Uterus (tissue), 4 donors: ENCODE measurements at places on chromosomes 5 and 9.

DNA sequence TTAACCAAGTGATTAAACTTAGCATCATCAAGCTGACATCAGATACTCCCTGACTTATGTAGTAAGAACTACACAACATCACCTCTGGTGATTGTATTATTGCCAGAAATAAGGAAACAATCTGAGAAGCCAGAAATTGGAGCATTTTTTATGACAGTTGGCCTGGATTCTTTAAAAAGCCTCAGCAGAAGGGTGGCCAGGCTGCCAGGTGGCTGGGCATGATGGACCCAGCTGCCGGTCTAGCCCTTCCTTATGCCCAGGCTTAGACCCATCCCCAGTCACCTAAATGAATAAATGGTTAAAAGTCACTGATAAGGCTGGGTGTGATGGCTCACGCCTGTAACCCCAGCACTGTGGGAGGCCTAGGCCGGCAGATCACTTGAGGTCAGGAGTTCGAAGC lies 12.8 kb downstream of the OR1K1 start:
- H3K36me3 ChIP-seq = no peaks in the 10 kb centered on the region
- H3K27me3 ChIP-seq = no peaks in the 10 kb centered on the region
- H3K27ac ChIP-seq = no peak overlapping the region
- DNase-seq = no peak
- H3K4me1 ChIP-seq = no peaks in the 10 kb centered on the region

GRCh38 chr9:1580215-1580614 lies 434.9 kb upstream of the SMARCA2 start:
- DNase-seq = no peak
- H3K27ac ChIP-seq = no peak overlapping the region
- H3K4me1 ChIP-seq = no peaks in the 10 kb centered on the region
- no peak overlapping the region for H3K4me3 ChIP-seq
- H3K27me3 ChIP-seq = no peaks in the 10 kb centered on the region

DNA sequence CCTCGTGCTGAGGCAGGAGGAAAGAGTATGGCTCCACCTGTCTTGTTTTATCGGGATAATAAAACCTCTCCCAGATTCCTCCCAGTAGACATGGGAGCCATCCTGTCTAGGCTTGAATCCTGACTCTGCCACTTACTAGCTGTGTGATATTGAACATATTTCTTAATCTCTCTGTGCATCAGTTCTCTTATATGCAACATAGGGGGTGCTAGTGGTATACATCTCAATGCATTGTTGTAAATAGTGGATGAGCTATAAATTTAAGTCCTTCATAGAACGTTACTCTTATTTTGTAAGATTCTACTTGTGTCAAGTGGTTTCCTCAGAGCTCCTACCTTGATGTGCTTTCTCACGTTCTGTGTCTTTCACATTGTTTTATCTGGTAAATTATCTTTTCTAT lies 417.7 kb upstream of the POU5F2 start:
- H3K27ac ChIP-seq = no peak overlapping the region
- DNase-seq = no peak
- no peaks in the 10 kb centered on the region for H3K36me3 ChIP-seq
- H3K4me1 ChIP-seq = no peaks in the 10 kb centered on the region

DNA sequence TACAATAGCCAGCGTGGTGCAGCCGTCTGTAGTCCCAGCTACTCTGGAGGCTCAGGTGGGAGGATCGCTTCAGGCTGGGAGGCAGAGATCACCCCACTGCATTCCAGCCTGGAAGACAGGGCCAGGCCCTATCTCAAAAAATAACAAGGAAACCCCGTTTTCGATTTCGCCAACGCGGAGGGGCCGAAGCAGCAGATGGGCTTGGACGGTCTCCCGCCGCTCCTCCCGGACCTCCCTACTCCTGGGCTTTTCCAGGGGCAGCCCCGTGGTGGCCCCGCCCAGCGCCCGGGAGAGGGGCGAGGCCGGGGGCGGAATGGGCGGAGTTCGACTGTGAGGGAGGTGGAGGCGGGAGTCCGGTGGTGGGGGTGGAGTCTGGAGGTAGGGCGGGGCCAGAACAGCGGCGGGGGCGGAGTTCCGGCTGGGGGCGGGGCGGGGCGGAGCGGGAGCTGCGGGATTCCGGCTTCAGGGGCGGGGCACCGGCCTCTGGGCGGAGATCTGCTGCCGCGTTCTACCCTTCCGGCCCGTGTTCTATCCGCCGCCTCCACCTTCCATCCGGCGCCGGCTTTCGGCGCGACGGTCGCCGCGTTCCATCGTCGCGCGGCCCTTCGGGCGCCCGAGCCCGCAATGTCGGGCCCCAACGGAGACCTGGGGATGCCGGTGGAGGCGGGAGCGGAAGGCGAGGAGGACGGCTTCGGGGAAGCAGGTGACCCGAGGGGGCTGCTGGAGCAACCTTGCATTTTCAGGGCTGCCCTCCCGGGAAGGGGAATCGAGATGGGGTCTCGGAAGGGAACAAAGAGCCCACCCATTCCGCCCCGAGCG lies at the start of gene BBLN:
BBLN (plus strand) TSS at position 482 of the 819 bp plus-strand sequence; CDS start at position 625, 143 bp downstream.
- H3K4me1 ChIP-seq = no peaks in the 10 kb centered on the region
- peak; percentile 98 for DNase-seq
- H3K36me3 ChIP-seq = no peaks in the 10 kb centered on the region
- peak within 1 kb of the TSS; percentile 76 for H3K27ac ChIP-seq
- peak within 1 kb of the TSS; percentile 59 for H3K4me3 ChIP-seq
- H3K27me3 ChIP-seq = no peaks in the 10 kb centered on the region

- H3K27ac ChIP-seq = no peak within 1 kb of the TSS
- peaks cover 7% of the 10 kb centered on the region for H3K27me3 ChIP-seq
- no peaks in the 10 kb centered on the region for H3K36me3 ChIP-seq
- no peak for DNase-seq
Measured at GRCh38 chr9:132409828-132410528, at the start of gene CFAP77. Gene CFAP77, plus strand, starts transcription at chr9:132410211. Its CDS starts 61 bp downstream, at chr9:132410272.

GRCh38 chr5:172603251-172603806 lies 37.7 kb upstream of the NEURL1B start:
- H3K27me3 ChIP-seq = no peaks in the 10 kb centered on the region
- H3K4me3 ChIP-seq = no peak overlapping the region
- H3K4me1 ChIP-seq = no peaks in the 10 kb centered on the region
- H3K27ac ChIP-seq = peak overlapping the region; percentile 84

DNA sequence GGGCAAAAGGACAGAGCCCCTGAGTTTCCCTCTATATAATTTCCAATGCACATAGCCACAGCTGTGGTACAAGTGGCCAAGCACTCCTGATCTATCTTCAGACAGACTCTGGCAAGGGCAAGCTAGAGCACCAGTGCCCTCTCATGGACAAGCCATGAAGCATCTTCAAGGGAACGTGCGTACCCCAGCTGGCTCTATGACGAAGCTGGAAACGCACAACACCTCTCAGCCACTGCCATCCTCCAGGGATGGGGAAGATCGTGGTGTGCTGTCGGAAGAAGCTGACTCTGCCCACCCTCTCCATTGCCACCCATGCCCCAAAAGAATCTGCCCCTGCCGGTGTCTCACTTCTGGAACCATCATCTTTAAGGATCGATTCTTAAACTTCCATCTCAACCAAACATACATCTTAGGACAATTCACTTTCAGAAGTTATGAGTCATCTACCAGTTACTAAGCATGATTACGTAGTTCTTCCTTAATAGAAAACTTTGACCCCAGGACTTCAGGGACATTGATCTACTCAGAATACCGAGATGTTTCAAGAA lies 482.9 kb downstream of the AGTPBP1 start:
- H3K27ac ChIP-seq = no peak overlapping the region
- DNase-seq = no peak
- H3K4me3 ChIP-seq = no peak overlapping the region
- no peaks in the 10 kb centered on the region for H3K27me3 ChIP-seq
- H3K4me1 ChIP-seq = no peaks in the 10 kb centered on the region

DNA sequence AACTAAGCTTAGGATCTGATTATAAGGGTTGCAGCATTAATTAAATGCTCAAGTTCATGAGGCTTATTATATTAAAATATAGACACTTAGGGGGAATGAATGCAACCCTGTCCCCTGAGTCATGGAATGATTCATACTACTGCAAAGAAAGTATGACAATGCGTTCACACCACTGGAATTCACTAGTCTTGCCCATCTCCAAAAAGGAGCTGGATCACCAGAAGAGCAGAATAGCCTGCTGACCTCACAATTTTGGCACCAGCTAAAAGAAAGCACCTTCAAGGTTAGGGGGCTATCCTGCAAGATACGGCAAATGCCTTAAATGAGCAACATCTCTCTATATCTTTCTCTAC lies 32.0 kb upstream of the TMED7 start:
- H3K27me3 ChIP-seq = no peaks in the 10 kb centered on the region
- no peaks in the 10 kb centered on the region for H3K36me3 ChIP-seq
- no peak for DNase-seq

GRCh38 chr5:74304536-74304935 lies 336.0 kb downstream of the ENC1 start:
- H3K36me3 ChIP-seq = no peaks in the 10 kb centered on the region
- no peaks in the 10 kb centered on the region for H3K27me3 ChIP-seq
- no peaks in the 10 kb centered on the region for H3K4me1 ChIP-seq

DNA sequence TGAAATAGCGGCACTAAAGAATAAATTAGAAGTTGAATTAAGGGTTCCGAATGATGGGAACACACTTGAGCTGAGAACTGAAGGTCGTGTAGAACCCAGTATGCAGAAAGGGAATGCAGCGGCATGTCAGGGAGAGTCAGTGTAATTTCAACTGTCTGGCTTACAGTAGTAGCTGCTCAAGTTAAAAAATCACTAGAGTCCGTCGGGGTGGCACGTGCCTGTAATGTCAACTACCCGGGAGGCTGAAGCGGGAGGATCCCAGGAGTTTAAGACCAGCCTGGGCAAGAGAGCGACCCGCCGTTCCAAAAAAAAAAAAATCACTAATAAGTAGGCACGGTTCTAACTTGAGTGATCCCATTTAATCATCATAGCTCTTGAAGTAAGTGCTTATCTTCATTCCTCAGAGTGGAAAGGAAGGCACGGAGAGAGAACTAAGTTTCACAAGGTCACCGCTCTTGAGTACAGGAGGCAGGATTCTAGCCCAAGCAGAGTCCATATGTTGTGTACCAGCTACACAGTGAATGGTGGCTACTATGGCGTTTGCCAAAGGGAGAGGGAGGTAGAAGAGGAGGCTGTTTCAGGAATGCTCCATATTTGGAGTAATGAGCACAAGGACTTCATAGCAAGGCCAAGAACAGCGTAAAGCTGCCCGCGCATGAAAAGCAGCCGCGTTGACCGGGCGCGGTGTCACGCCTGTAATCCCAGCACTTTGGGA lies 831 bp downstream of the RMRP start:
- peaks cover 6% of the 10 kb centered on the region for H3K4me1 ChIP-seq
- DNase-seq = peak; percentile 33
- no peaks in the 10 kb centered on the region for H3K36me3 ChIP-seq
- H3K27me3 ChIP-seq = no peaks in the 10 kb centered on the region
- H3K4me3 ChIP-seq = peak overlapping the region; percentile 31

DNA sequence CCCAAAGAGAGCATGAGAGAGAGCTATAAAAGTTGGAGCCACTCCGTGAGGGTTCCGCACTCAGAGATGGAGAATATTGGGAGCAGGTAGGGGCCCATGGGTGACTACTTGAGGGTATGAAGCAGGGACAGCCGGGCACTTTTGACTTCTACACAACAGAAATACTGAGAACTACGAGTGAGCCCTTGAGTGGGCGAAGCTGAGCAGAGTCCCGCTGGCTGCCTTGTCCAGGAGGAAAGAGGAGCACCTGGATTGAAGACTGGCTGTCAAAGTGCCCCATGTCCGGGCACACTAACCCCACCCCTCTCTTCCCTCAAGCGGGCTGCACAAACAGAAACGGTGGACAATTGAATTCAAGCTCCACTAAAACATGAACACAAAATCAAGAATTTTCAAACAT lies 33.6 kb downstream of the FYB1 start:
- H3K27ac ChIP-seq = no peak overlapping the region
- no peaks in the 10 kb centered on the region for H3K36me3 ChIP-seq
- H3K4me3 ChIP-seq = no peak overlapping the region
- DNase-seq = no peak

DNA sequence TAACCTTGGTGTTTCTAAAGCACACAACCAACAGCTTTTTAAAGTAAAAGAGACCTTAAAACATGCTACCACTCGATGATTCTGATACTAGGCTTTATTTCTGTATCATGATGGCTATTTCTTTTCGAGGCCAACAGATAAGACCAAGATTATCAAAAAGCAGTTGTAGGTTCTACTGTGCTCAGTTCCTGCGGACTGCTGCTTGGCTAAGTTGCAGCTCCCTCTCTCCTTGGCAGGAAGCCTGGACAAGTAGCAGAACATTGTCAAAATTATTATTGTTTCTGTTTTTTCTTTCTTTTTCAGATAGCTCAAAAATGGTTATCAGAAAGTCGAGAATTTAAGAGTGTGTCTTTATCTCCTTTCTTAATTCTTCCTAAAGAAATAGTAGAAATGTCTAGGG lies 607.6 kb downstream of the PTPRD start:
- no peak for DNase-seq
- H3K4me1 ChIP-seq = no peaks in the 10 kb centered on the region
- H3K27ac ChIP-seq = no peak overlapping the region
- no peaks in the 10 kb centered on the region for H3K27me3 ChIP-seq
- no peaks in the 10 kb centered on the region for H3K36me3 ChIP-seq

GRCh38 chr5:79875230-79875629 lies 115.8 kb downstream of the MTX3 start:
- DNase-seq = no peak
- no peaks in the 10 kb centered on the region for H3K4me1 ChIP-seq
- no peak overlapping the region for H3K4me3 ChIP-seq
- H3K27ac ChIP-seq = no peak overlapping the region
- H3K36me3 ChIP-seq = no peaks in the 10 kb centered on the region
- no peaks in the 10 kb centered on the region for H3K27me3 ChIP-seq
